ENCODE measurements at places on chromosomes 5 and 9.

- DNase-seq, result no peak
These were observed 28.7 kb upstream of the IFNE start for GRCh38 chr9:21510806-21511205.

- no peak for DNase-seq
These were observed 329.0 kb upstream of the MPDZ start for GRCh38 chr9:13608451-13608850.

DNA sequence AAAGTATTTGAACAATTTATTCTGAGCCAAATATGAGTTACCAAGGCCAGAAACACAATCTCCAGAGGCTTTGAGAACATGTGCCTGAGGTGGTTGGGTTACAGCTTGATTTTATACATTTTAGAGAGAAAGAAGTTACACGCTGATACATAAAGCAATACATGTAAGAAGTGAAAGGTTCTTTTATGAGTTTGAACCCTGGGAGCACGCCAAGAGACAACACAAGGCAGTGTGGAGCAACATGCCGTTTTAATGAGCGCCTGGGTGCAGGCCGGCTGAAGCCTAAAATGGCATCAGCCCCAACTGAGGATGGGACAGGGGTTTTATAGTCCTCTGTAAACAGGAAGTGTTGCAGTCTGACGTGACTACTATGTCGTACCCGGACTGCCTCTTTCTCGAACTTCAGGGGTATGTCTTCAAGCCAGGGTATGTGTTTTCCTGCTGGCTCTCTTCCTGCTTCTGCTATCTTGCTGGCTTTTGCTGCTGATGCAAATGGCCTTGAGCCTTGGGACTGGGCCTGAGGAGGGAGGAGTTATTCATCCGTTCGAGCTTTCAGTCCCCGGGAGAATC, 193.7 kb downstream of the CYLC2 start:
- no peak for DNase-seq

DNA sequence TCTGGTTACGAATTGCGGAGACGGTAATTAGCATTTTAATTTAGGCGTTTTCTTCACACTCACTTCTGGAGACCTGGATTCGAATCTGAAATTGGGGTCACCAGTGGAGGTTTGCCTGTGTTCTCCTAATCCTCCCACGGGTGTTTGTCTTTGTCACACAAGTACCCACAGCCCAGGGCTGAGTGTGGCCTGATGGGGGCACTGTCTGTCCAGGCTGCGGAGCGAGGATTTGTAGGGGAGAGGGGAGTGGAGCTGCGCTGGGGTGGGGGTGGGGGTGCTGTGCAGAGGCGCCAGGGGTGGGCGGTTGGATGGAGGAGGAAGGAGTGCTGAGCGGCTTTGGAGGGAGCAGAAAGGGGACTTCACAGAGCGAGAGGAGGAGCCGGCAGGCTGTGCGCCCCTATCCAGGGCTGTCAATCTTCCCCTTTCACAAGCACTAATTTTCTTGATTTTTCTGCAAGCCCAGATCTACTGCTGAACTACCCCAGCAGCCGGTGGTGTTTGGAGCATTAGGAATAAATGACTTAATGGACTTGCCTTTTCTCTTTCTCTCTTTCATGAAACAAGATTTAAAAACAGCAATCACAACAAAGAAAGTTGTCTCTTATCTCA, 53.1 kb downstream of the TSPAN17 start:
- DNase-seq, result no peak

GRCh38 chr9:135463140-135463539, 16.4 kb upstream of the PPP1R26 start:
- no peak for DNase-seq

- DNase-seq, result no peak
These were observed 410.7 kb downstream of the DTWD2 start for GRCh38 chr5:118577621-118578020.

DNA sequence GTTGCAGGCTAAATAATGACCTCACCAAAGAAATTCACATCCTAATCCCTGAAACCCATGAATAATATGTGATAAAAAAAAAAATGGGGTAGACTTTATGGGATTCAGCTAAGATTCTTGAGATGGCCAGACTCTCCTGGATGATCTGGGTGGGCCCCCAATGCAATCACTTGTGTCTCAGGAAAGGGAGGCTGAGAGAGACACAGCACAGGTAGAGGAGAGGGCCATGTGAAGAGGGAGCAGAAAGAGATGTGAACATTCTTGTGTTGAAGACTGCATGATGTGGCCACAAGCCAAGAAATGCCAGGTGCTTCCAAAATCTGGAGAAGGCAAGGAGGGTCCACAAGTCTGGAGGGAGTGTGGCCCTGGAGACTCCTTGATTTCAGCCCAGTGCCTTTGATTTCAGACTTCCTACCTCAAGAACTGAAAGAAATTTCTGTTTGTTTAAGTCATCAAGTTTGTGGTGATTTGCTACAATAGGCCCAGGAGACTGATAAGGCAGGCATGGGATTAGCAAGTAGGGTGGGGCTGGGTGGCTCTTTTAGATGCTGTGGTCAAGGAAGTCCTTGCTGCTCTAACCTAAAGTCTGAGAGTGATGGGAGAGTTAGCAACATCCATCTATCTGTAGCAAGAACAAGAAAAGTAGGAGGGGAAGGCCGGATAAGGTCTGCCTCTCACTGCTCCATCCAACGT, 86.6 kb upstream of the FAM120A start:
- DNase-seq, result no peak

DNA sequence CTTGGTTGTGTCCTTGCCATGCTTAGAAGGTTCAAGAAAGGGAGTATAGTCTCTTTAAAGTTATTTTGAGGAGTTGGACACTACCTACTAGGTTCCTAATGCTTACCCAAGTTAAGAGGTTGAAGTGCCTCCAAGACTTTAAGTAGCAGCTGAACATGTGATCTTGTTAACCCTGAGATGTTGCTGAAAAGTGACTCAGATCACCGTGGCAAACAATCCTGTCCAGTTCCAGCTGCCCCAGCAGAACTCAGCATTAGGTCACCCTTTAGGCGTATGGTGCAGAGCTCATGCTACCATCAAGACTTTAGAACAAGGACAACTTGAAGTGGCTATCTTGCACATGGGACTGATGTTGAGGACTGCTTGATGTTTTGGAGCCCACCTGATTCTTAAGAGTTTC, 22.5 kb downstream of the ZNF462 start:
- DNase-seq, result no peak

- peak; percentile 38 for DNase-seq
These were observed 24.3 kb upstream of the PTGES start for GRCh38 chr9:129776938-129777768.

GRCh38 chr9:81239388-81239787, 450.0 kb downstream of the TLE1 start:
- no peak for DNase-seq

- no peak for DNase-seq
These were observed 277.8 kb upstream of the FTMT start for GRCh38 chr5:121573721-121574382.

DNA sequence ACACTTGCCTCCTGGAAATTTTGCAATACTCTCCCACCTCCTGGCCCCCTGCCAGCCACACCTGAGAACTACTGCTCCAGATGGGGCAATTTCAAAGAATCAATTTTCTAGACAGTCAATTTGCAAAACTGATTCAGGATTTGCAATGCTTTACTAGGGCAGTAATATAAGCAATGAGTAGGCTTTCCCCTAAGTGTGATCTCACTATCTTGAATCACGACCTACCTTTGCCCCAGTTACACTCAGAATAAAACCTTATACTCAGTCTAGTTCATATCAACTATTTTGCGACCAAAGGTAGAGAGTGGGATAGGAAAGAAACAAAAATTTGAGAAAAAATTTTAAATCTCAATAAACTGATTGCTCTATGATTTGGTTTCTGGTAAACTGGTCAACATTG, 54.4 kb downstream of the DROSHA start:
- DNase-seq, result no peak

DNA sequence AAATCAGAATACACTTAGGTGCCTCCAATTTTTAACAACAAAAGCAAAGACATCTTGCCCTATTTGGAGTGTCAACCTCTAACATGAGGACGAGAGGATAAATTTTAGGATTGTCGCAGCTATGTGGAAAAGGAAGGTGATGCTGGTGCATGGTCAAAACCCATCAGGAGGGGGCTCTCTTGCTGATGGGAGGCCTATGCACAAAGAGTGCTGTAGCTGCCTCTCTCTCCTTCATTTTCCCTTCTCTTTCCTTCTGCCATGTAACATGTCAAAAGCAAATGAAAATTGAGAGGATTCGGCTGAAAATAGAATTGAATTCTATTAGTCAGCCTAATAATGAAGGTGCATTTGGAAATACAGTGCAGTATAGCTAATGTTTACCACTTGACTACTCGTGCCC, 578.7 kb upstream of the ZNF462 start:
- DNase-seq, result no peak

DNA sequence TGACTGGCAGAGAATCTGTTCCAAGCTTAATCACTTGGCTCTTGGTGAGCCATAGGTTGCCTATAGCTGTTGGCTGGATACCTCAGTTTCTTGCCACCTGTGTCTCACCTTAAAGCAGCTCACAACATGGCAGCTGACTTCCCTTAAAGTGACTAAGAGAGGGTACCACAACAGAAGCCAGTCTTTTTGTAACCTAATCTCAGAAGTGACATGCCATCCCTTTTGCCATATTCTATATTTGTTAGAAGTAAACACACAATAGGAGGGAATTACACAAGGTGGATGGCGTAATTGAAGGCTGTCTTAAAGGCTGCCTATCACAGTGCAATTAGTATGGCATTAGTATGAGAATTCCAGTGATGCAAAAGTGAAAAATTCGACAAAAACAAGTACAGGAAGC, 28.1 kb downstream of the NIPBL start:
- DNase-seq, result no peak

DNA sequence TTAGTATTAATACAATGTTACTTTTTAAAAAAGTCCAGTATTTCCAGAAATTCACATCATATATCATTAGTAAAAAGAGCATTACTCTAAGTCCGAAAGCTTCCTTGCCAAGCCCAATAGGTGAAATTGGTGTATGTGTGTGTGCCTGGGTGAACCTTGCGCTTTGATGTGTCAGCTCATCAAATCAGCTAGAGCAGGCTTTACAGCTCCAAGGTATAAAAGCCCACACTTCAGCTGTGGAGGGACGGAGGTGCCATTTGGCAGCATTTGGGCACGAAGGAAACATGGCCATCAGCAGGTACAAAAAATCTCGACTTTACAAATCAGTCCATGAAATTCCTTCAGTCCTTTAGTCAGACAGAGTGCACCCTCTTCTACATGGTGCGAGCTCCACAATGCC, 76.5 kb upstream of the IL7R start:
- DNase-seq, result no peak

GRCh38 chr9:133606708-133607025, 2.5 kb downstream of the FAM163B start:
- DNase-seq, result no peak

GRCh38 chr5:173554038-173554955, 62.2 kb downstream of the BOD1 start:
- DNase-seq, result no peak

All from right kidney (tissue), 9 donors.